B cell (primary cell): ENCODE measurements at places on chromosomes 1 and 21. TPM values are rescaled to one million over a fixed set of nuclear protein-coding genes. Genes with fewer than 3 reads are reported as not detected.
A peak's percentile ranks its signal among the peaks of the same experiment; 100 is the strongest.

Gene CHRM3
- total RNA-seq = not detected in 2 replicates

Gene ATP6V1G3
- not detected in 2 replicates for total RNA-seq

Gene LRRC38
- not detected in 2 replicates for total RNA-seq

Gene POTED
- total RNA-seq = not detected in 2 replicates

DNA sequence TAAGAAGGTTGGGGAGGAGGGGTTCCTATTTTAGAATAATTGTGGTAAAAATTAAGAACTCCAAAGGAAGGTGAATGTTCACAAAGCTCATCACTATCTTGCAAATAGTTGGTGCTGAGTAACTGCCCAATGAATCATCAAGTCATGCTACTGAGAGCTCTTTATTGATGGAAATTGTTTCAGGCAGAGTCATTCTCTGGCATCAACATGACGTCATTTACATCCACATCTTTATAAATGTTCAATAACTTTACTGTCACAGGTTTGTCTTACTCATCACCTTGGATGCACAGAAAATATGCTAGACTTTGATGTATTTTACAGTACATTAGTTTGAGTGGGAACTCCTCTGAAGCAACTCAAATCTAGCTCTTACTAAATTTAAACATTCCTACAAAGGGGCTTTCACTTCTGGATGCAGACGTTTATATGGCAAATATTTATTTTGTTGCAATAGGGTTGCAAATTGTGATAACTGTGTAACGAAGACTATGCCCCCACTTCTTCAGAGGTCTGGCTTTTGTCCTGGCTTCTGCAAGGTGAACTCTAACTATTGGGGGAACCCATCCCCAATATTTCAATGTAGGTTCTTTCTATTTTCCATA is 273.7 kb upstream of the AJAP1 start:
- no peaks in the 10 kb centered on the region for H3K36me3 ChIP-seq
- DNase-seq = no peak
- no peak overlapping the region for H3K4me3 ChIP-seq
- H3K4me1 ChIP-seq = no peaks in the 10 kb centered on the region
- H3K27me3 ChIP-seq = no peaks in the 10 kb centered on the region

DNA sequence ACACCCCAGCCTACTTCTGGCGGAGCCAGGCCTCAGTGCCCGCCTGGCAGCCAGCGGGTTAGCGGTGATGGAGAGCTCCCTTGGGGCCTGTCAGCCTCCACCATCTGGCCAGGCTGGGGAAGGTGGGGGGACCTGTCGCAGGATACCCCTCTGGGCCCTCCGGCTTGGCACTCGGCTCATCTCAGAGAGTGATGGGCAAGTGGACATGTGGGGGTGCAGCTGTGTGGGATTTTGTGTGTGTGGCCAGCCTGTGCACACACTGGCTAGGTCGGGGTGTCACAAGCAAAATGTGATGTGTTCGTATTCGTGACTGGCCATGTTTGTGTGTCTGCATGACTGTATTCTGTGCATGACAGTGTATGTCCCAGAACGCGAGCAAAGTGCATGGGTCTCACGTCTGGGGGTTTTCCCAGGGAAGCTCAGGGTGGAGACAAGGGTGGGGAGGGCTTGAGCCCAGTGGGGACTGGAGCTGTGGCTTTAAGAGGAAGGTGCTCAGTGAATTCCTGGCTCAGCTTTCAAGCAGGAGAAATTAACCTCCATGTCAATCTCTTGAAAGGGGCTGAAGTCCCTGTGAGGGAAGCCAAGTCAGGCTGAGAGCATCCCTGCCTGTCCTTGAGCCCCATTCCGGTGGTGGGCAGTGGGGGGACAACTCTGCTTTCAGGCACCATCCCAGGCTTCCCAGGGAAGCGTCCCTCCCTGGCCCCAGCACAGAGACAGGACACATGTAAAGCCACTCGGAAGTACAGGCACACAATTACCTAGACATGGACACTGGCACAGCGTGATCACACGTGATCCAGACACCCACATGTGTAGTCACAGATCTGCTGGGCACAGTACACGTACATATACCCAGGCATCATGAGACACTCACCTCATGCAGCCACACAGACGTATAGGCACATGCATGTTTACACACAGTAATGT is 21.1 kb upstream of the ADGRB2 start:
- no peaks in the 10 kb centered on the region for H3K36me3 ChIP-seq
- H3K27me3 ChIP-seq = no peaks in the 10 kb centered on the region
- peaks cover 34% of the 10 kb centered on the region for H3K4me1 ChIP-seq
- H3K4me3 ChIP-seq = no peak overlapping the region
- peak overlapping the region; percentile 49 for H3K27ac ChIP-seq

DNA sequence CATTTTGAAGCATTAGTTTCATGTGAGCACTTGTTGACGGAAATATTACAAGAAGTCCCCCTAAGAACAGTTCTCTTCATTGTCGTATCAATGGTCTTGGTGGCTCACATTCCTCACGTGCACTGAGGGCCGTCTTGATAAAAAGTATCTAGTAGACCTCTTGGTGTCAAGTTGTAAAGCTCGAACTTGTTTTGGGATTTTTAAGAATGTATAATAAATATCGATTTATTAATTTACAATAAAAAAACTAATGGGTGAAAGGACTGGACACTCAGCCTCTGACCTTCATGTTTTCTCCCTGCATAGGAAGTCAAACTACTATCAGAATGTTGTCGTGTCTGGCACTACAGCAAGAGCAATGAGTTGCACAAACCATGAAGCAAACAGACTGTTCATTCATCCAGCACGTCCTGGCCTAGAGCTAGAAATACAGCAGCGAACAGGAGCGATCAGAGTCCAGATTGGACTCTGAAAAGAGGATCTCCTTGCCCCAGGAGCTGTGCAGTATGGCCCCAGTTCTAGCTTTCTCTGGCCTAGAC is 319.2 kb downstream of the SMYD3 start:
- H3K36me3 ChIP-seq = no peaks in the 10 kb centered on the region
- H3K4me1 ChIP-seq = no peaks in the 10 kb centered on the region

GRCh38 chr21:21019681-21020080 is 21.5 kb downstream of the NCAM2 start:
- no peak for DNase-seq
- H3K27me3 ChIP-seq = no peaks in the 10 kb centered on the region
- H3K27ac ChIP-seq = no peak overlapping the region
